ENCODE measurements at places on chromosomes 2 and 18.

GRCh38 chr2:88087073-88087472, 19.4 kb downstream of the SMYD1 start:
- DNase-seq = no peak
- H3K27ac ChIP-seq = no peak overlapping the region
- no peaks in the 10 kb centered on the region for H3K27me3 ChIP-seq
- no peak overlapping the region for H3K4me3 ChIP-seq

GRCh38 chr2:71704131-71704561, 250.8 kb downstream of the DYSF start:
- H3K27ac ChIP-seq = no peak overlapping the region
- no peaks in the 10 kb centered on the region for H3K27me3 ChIP-seq
- H3K4me3 ChIP-seq = no peak overlapping the region
- no peaks in the 10 kb centered on the region for H3K36me3 ChIP-seq
- DNase-seq = no peak

DNA sequence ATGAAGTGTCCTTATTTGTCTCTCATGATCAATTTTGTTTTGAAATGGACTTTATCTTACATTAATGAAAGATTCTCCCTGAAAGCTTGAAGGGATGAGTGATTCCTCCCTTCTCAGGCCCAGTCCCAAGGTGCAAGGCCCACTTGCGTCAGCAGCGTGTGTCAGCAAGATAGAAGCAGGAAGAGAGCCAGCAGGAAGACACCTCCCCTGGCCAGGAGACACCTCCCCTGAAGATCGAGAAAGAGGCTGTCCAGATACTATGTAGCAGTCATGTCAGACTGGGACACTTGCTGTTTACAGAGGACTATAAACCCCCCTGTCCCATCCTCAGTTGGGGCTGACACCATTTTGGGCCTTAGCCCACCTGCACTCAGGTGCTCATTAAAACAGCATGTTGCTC, 38.3 kb downstream of the TIMM21 start:
- no peak for DNase-seq
- H3K4me3 ChIP-seq = no peak overlapping the region
- no peaks in the 10 kb centered on the region for H3K36me3 ChIP-seq

DNA sequence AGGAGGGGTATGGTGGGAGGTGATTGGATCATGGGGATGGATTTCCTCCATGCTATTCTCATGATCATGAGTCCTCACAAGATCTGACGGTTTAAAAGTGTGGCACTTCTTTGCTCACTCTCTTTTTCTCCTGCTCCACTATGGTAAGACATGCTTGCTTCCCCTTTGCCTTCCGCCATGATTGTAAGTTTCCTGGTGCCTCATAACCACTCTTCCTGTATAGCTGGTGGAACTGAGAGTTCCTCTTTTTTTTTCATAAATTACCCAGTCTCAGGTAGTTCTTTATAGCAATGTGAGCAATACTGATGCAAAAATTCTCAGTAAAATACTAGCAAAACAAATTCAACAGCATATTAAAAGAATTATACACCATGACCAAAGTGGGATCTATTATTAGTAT, 728.5 kb upstream of the SLC8A1 start:
- no peaks in the 10 kb centered on the region for H3K27me3 ChIP-seq
- no peaks in the 10 kb centered on the region for H3K4me1 ChIP-seq
- H3K36me3 ChIP-seq = no peaks in the 10 kb centered on the region
- no peak overlapping the region for H3K27ac ChIP-seq
- DNase-seq = no peak

- no peaks in the 10 kb centered on the region for H3K36me3 ChIP-seq
- no peak overlapping the region for H3K27ac ChIP-seq
- no peaks in the 10 kb centered on the region for H3K4me1 ChIP-seq
- no peak for DNase-seq
These were observed 157.5 kb downstream of the FSIP2 start for GRCh38 chr2:185895828-185896693.

GRCh38 chr2:226079196-226079595, 679.7 kb downstream of the NYAP2 start:
- no peaks in the 10 kb centered on the region for H3K36me3 ChIP-seq
- no peak overlapping the region for H3K4me3 ChIP-seq
- no peak overlapping the region for H3K27ac ChIP-seq
- H3K27me3 ChIP-seq = peaks cover 3% of the 10 kb centered on the region
- no peaks in the 10 kb centered on the region for H3K4me1 ChIP-seq
- no peak for DNase-seq
